Esophagus squamous epithelium (tissue), 5 donors: ENCODE measurements at places on chromosomes 5 and 9.

GRCh38 chr5:161446655-161447054, 99.9 kb downstream of the GABRB2 start:
- DNase-seq = no peak

- DNase-seq = no peak
These were observed 510 bp downstream of the NOXA1 start for GRCh38 chr9:137423514-137424291.

DNA sequence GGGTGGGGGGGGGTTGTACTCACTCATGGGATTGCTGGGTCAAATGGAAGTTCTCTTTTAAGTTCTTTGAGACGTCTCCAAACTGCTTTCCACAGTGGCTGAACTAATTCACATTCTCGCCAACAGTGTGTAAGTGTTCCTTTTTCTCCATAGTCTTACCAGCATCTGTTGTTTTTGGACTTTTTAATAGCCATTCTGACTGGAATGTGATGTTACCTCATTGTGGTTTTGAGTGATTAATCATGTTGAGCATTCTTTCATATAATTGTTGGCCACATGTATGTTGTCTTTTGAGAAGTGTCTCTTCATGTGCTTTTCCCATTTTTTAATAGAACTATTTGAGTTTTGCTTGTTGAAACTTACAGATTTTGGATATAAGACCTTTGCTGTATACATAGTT, 94.9 kb upstream of the PLPPR1 start:
- DNase-seq = no peak

- no peak for DNase-seq
These were observed 1021.7 kb downstream of the NR2F1-AS1 start for GRCh38 chr5:92559331-92559730.

GRCh38 chr9:114100536-114100935, 1.4 kb upstream of the KIF12 start:
- no peak for DNase-seq

- DNase-seq = no peak
These were observed 144.0 kb downstream of the TMC1 start for GRCh38 chr9:72665421-72665820.

DNA sequence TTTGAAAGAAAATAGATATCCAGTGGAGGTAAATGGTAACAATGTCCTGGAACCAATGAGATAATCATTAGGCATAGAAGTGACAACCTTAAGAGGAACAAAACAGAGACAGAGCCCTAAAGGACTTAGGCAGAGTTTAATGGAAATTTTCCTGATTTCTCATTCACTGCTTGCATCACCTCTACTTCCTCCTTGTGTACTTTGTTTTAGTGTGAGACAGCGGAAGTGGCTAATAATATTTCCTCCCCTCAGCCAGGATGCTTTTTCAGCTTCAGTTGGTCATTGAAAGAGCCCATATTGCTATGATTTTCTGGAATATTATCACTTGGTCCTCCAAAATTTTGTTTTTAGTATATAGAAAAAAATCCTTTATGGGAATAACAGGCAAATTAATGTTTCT, 153.4 kb upstream of the MPDZ start:
- no peak for DNase-seq

- DNase-seq = no peak
These were observed 1689.2 kb upstream of the WWC1 start for GRCh38 chr5:166602271-166602670.

- DNase-seq = no peak
These were observed 10.9 kb downstream of the FBXL7 start for GRCh38 chr5:15510831-15511230.

DNA sequence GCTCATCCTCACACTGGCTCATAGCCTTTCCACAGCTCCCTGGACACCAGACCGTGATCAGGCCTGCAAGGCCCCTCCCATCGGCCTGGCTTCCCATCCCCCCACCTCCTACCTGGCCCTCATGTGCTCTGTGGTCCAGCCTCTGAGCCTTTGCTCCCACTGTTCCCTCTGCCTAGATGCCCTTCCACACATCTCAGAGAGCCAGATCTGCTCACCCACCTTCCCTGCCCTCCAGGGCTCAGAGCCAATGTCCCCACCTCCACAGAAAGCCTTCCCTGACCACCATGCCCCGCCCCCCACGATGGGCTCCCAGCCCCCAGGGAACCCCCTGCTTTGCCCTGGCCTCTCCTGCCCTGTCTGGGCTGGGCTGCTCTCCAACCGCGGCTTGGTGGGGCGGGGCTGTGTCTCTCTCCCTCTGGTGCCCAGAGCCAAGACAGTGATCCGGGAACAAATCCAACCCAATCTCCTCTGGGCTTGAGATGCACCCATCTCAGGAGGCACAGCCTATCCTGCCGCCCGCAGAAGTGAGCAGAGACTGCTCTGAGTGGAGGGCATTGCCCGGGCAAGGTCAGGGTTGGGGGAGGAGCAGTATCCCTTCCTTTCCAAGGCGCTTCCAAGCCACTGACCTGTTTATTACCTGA, 1.6 kb downstream of the NINJ1 start:
- no peak for DNase-seq

GRCh38 chr5:127040796-127041520, 10.6 kb upstream of the MARCHF3 start:
- DNase-seq = no peak
